GM13977 (cell line): ENCODE measurements at places on chromosomes 2 and 18.

DNA sequence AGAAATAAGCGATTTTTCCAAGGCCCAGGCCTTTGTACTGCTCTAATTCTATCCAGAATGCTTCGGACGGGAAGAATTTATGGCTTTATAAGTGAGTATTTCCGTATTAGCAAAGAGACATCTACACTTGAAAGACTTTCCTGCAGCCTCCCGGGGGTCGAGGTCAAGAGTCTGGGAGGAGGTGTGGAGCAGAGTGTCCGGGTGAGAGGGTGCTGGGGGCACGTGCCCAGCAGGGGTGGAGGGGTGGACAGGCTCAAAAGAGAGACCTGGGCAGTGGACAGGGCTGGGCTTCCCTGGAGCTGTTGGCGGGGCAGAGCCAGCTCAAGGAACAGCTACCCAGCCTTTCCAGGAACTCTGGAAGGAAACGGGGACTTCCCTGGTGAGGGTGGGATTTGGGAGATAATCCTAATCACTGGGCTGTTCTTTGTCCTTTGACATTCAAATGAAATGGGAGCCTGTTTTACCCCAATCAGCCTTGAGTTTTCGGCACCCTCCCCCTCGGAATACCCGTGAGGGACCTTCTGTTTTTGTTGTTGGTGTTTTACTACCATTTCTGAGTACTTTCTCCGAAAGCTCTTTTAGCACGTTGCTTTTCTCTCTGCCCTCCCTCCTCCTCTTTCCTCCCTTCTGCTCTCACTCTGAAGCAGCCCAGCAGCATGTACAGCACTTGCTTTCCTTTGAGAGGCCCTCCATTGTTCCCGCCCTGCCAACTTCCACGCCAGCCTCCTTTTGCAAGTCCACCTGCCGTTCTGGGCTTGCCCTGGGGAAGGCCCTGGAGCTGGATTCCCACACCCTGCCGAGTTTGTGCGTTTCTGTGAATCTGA, 164.7 kb downstream of the AGAP1 start:
- DNase-seq = no peak

DNA sequence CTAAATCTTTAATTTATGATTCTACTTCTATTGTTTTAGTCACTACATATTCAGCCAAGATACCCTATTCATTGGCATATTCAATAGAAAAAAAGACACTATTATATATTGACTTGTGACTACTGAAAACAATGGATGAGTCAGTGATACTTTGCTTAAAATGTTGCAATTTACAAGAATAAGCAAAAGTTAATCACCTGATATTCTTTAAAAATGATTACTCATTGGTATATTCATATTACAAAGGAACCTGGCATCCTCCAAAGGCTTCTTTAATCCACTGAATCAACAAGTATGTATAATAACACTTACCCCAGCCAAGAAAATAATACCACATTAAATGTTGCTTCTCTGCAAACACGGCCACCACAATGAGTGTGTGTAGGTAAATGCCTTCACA, 87.8 kb downstream of the CALCRL start:
- DNase-seq = no peak

DNA sequence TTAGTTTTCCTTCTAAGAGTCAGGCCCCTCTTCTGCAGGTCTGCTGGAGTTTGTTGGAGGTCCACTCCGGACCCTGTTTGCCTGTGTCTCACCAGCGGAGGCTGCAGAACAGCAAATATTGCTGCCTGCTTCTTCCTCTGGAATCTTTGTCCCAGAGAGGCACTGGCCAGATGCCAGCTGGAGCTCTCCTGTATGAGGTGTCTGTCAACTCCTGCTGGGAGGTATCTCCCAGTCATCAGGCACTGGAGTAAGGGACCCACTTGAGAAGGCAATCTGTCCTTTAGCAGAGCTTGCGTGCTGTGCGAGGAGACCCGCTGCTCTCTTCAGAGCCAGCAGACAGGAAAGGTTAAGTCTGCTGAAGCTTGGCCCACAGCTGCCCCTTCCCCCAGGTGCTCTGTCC, 4.8 kb downstream of the REG1B start:
- no peak for DNase-seq

- no peak for DNase-seq
These were observed 31.2 kb downstream of the EIF4E2 start for GRCh38 chr2:232581725-232582124.

- no peak for DNase-seq
These were observed 453 bp upstream of the GRB14 start for GRCh38 chr2:164621764-164622105.
